ENCODE measurements at places on chromosomes 7 and 10.
A peak's percentile ranks its signal among the peaks of the same experiment; 100 is the strongest.

DNA sequence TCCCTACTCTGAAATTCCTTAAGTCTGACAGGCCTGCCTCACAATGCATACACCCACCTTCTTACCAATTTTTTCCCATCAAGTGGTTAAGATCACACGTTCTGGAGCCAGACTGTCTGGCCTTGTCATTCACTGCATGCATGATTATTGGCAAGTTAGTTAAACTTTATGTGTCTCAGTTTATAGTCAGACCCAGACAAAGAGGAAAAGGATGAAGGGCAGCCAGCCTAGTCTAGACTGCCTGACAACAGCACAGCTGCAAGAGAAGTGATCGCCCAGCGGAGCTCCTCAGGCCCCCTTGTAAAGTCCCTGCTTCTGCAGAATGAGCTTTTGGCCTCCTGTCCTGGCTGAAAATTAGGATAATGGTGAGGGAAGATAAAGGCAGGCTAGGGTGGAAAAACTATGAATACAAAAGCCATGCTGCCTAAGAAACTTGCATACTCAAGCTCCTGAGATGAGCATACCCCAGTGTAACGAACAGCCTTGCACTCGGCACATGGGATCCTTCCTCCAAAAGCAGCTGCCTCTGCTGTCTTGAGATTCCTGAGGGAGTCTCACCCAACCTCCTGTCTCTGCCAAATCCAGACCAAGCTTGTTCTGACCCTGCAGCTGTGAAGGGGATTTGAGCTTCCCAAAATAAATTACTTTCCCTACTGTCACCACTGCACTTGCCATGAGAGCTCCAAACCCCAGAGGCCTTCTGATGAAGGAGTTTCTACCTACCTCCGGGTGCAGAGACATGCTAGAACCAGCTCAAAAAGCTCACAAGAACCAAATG lies 26.7 kb upstream of the MRLN start:
- no peak for DNase-seq

- no peak for DNase-seq
Observed at GRCh38 chr10:31004611-31005193, 27.0 kb downstream of the ZNF438 start.

DNA sequence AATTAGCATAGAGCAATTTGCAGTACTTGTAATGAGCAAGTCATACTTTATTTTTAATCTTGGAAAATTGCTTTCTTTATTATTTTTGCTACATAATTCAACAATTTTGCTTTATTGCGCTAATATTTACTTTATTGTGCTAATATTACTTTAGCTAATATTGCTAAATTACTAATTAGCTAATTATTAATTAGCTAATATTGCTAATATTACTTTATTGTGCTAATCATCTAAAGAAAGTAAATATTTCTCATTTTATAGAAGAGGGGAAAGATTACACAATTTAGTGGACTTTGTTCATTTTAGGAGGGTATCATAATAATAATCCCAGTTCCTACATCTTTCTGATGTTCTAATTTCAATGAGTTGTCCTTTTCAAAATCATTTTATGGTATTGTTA lies 61.2 kb downstream of the RUNDC3B start:
- DNase-seq, result no peak

DNA sequence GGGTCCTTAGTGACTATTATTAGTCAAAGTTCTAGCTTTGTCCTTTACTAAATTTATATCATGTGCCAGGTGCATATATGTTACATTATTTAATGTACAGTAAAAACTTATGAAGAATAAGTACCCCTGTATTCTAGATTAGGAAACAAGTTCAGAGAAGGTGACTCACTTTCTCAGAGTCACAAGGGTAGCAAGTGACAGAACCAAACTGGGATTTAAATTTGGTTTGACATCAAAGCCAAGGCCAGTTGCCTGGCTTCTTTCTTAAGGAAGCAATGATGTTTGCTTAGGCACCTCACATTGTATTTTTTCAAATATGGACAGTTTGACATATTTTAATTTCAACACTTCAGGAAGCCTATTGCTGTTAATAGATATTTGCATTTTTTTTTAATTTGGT lies 2.5 kb downstream of the LSM8 start:
- DNase-seq, result no peak

DNA sequence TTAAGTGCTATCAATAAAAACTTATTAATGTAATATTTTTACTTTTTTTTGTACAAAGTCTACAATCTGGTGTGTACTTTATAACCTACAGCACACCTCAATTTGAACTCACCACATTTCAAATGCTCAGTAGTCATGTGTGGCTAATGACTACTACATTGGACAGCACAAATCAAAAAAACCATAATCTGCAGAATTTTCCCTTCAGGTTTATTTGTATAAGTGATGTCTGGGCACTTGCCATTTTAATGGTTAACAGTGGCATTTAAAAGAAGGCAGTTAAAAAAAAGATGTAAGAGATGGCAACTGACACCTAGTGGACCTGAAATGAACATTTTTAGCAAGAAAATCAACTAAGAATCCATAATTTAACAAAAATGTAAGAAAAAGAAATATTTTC lies 124.6 kb upstream of the NRBF2 start:
- DNase-seq, result no peak

DNA sequence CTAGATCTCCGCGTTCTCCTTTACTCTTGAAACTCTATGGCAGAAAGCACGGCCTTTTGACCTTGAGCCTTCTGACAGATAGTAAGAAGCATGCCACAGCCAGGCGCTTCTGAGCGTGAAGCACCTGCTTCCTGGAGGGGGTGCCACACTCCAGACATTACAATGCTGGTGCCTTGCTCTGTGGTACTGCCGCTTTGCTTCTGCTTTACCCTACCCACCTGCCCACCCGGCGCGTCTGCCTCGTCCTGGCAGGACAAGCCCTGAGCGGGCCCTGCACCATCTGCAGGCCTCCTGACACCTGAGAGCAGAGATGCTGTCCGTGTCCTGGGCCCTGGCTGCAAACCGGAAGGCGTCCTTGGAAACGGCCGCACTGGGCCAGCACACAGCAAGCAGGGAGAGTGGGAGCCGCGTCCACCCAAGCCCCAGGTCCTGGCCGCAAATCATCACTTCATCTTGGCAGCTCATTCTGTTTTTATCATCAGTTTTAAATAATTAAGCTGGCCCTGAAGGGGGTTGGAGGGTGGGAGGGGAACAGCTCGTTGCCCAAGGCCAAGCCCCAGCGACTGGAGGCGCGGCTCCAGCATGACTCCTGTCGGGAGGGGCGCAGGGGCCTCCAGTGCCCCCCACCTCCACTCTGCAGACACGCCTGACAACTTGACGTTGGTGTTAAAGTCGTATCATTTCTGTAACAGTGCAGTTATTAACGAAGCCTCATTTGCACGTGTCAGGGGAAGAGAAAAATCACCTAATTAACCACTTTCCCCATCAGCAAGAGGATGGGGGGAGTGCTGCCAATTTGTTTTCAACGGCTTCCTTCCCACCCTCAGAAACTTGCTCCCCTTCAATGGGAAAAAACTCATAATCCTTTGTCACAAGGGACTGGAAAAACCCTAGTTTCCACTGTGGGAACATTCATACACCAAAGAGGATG lies 132.2 kb downstream of the MAD1L1 start:
- peak; percentile 50 for DNase-seq

DNA sequence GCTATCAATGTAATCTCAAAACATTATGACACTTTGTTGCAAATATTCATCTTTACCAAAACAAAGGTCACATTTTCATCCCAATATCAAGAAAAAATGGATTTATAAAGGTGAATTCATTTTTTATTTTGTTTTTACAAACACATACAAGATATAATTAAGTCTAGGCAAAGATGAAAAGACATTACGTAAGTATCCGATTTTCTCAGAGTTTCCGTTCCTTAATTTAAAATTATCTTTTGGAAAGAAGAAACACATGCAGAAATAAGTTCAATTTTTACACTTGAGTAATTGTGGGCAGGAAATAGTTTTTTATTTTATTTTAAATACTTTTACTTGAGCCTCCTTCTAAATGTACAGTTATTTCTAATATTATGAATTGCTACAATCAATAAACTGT lies 24.6 kb downstream of the RTKN2 start:
- DNase-seq, result no peak

DNA sequence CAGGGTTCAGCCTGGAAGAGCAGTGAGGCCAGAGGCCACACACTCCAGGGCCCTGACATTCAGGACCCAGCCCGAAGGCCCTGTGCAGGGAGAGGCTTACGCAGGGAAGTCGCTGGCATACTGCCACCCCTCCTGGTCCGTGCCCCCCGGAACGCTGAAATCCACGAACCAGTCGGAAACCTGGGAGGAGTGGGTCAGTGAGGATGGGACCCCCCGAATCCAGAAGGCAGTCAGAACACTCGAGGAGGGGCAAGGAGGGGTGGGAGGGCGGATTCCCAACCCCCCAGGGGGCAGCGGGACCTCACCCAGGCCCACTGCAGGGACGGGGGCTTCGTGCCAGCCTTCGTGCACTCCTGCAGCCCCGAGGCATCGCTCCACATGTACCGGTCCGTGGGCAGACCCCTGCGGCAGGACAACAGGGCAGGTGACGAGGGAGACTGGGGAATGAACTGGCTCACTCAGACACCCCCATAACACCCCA lies 13.5 kb downstream of the BHLHA15 start:
- DNase-seq, result no peak

- DNase-seq, result no peak
Observed at GRCh38 chr10:127813290-127813689, 76.3 kb downstream of the FOXI2 start.

DNA sequence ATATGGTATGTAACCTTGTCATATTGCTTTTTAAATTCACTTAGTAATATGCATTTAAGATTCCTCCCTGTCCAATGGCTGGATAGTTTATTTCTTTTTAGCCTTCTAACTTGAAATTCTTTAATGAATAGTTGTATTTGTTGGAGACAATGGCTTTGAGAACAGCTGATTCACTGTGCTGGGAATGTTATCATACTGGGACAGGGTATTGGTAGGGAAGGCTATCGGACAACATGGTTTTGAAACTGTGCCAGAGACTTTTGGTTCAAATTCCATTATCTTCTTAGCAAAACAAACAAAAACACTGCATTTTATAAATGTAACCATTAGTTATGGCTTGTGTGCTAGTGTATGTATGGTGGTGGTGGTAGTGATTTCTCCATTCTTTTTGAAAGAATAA lies 517.1 kb upstream of the ANKRD30A start:
- DNase-seq, result no peak

DNA sequence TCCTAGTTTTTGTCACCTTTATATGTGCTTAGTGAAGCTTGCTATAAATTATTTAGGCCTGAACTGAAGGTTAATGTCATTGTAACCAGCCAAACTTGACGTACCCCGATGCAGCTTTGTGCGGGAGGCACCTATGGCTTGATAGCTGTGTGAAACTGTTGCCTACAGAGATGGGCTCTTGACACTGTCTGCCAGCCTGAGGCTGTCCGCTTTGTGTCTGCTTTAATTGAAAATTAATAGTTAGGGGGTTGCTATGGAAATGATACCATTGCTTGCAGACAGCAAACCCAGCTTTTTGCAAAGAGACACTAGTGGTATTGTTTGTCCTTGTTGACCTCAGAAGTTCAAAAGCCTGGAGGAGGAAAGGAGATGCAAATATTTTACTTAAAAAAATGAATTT lies 2.1 kb upstream of the FOXP2 start:
- no peak for DNase-seq

DNA sequence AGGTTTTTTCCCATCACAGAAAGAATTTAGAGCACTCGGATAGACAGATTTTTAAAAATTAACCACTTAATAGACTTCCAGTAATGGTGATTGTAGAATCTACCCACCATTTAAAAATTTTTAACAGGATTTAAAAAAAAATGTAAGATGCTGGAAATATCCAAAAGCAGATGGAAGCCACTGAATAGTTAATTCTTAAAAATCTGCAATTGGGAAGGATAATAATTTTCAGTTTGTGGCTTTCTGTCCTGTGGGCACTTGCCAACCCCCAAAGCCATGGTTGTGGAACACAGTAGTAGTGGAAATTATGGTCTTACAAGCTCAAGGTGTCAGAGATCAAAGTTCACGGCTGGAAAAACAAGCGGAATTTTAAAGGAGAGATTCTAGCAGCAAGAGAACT lies 101.0 kb upstream of the SP4 start:
- no peak for DNase-seq

- DNase-seq, result no peak
Observed at GRCh38 chr7:45976485-45976856, 55.4 kb upstream of the IGFBP3 start.

DNA sequence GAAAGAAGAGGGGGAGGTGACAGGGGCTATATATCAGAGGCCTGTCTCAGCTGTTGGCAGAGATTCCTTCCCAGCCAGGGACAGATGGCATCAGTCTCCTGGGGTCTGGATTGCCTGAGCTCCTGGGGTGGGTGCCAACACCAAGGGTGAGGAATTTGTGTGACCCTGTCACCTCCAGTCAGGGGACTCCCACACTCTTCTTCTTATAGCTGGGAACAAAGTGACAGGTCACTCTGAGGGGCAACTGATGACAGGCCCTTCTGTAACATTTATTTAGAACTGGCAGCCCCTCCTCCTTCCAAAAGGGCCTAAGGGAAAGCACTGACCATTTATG lies 53.7 kb upstream of the DUSP5 start:
- DNase-seq, result no peak

DNA sequence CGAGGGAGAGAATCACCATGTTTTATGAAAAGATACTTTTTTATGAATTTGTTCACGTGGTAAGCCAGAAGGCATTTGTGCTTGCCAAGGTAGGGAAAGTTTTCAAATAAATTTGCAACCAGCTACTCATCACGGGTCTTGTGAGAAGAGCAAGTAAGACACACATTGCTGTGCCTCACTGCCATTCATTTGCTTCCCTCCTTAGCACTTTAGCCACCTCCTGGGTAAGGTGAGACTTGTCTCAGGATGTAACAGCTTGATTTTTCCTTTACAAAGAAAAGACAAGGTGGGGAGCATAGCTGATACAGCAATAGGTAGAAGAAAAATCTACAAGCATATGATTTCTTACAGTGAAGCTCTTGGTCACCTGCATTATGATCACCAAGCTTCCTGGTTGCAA lies 342.4 kb upstream of the GRM3 start:
- DNase-seq, result no peak

- DNase-seq, result no peak
Observed at GRCh38 chr10:62017491-62017870, 116.0 kb downstream of the ARID5B start.

GRCh38 chr7:11698384-11698871 lies 133.6 kb downstream of the THSD7A start:
- DNase-seq, result no peak

GRCh38 chr10:63382066-63382465 lies 83.7 kb downstream of the JMJD1C start:
- DNase-seq, result no peak

DNA sequence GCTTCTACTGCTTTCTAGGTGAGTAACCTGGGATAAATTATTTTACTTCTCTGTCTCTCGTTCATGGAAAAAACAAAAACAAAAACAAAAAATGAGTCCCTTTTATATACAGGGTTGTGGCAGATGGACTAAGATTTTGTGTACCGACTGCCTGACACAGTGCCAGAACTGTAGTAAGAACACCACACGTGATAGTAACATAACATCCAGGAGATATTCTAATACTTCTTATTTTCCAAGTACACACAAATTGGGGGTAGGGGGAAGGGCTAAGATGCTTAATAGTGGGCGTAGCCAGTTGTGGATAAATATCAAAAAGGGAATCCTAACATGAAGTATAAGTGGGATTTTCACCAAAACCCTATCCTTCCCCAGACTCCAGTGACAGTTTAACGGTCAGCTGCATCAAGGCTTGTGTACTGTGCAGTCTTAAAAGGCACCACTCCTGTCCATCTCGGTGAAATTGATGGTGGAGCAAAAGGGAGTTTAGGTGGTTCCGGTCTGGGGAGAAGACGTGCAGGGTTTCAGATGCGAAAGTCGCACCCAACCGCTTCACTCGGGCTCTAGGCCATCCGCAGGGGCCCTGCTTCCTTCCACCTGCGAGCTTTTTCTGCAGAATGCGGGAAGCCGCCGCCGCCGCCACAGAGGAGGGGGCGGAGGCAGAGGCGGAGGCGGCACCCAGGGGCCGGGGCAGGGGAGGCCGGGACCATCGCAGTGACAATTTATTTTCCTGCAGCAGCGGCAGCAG lies at the start of gene STAMBPL1:
Gene STAMBPL1, plus strand, starts transcription at position 712 of the 748 bp plus-strand sequence. CDS start 21,464 bp downstream, outside the sequence.
- peak; percentile 86 for DNase-seq

Measured in activated naive CD4-positive, alpha-beta T cell treated with anti-CD3 and anti-CD28 coated beads, Interleukin-2, amount 10 ng/mL, durations not matched to agents 7 days and 5 days (primary cell).